CD4-positive, alpha-beta T cell treated with Interleukin-2 at 100 ng/mL for 4 hours (primary cell): ENCODE measurements at places on chromosomes 11 and 22.

- peak; percentile 25 for DNase-seq
Observed at GRCh38 chr11:32312865-32313403, 122.4 kb downstream of the WT1 start.

DNA sequence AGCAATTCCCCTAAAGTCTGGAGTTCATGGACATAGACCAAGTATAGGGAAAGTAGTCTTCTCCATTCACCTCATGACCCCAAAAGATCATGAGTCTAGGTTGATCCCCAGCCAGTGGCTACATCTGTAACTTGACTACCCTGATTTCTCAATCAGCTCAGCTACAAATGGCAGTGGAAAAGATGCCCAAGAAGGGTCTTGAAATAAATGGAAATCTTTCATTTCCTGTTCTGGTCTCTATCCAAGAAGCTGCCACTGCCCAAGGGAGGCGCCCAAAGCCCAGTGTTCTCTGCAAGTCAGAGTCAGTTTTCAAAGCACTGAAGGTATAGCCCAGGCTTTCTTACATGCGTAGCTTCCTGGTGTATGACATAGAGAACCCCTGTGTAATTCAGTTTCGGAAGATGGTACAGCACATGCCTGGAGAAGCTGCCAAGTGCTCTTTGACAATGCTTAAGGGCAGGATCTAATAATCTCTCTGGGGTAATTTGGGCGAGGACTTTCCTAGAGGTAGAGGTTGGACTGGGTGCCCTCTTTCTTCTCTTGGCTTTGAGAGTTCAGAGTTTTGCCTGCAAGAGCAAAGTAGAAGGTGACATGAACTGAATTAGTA, 101.1 kb downstream of the ADAMTS15 start:
- no peak for DNase-seq

DNA sequence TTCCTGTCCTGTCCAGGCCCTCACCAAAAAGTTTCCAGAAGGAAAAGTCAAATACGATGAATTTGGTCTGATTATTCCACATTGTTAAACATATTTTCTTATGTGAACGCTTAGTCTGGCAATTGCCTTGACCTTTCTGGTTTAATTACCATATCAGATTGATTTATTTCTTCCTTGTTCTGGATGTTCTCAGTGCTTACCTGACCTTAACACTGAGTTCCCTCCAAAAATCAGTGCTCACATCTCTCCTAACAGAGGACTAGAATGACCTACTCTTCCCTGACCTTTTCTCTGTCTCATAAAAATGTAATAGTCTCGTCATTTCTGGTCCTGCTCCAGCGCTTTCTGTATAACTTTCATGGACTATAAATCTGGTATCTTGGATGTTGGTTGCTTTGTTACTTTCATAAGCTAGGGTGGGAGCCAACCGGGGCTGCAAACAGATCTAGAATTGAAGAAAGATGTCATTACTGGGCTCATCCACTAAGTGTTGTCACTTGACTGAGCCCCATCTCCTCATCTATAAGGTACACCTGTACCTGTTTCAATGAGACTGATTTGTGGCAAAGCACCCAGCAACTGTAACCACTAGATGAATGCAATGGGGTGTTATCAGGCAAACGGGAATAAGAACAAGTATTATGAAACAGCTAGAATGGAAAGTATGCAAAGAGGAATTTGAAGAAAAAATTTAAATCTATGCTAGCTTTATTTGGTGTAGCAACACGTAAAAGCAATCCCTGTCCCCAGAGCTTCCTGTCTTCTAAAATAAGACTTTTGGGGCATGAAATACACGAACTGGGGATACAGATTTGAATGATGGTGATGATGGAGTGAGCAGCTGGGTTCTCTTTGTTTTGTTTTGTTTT, 2.4 kb downstream of the FADS2 start:
- no peak for DNase-seq

- no peak for DNase-seq
Observed at GRCh38 chr11:74437441-74438042, 29.8 kb downstream of the KCNE3 start.

GRCh38 chr11:79342686-79343085, 98.1 kb downstream of the TENM4 start:
- DNase-seq = no peak

GRCh38 chr22:44709881-44710392, 7.9 kb downstream of the PRR5 start:
- peak; percentile 31 for DNase-seq

DNA sequence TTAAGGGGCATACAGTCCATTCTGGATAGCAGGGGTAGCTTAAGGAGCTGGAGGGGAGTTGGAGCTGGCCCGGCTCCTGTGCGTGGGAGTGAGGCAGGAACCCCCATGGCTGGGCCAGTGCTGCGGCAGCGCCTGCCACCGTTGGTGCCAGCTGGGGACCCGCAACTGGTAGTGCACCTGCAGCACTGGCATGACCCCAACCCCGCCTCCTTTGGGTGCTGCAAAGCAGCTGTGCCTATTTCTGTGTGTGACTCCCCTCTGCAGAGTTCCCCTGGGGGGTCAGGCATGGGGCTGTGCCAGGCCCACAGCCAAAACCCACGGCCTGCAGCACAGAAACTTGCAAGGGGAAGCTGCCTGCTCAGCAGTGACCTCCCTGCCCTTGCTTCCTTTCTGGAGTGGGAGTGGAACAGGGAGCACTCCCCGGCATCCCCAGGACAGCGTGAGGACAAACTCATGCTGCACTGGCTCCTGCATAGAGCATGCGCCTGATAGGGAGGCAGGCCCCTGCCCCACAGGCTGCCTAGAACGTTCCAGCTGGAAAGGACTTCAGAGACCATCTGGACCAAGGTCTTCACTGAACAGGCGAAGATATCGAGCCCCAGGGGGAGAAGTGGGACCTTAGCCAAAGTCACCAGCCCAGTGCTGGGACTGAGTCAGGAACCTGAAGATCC, 26.2 kb upstream of the RAB1B start:
- DNase-seq = no peak

- DNase-seq = no peak
Observed at GRCh38 chr11:130428316-130429119, at the start of gene ADAMTS8. TSS of gene ADAMTS8 (minus strand) at chr11:130428609. CDS start at chr11:130428286, 323 bp downstream.
